Putamen (tissue), 1 donor: ENCODE measurements at places on chromosomes 16 and 17.

DNA sequence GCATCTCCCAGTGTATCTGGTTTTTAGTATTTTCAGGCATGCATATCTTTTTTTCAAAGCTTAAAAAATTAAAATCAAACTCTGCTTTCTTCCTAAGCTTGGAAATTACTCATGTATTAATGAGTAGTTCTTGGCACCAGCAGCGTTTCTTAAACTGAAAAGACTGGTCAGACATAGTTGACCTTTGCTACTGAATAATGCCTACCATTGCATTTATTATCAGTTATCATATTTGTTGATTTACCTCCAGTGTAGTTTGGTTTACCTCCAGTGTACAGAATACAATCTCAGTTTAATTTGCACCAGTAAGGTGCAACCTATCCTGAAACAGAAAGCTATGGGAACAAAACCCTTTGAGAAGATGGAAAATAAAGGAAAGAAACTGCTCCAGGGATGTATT is 34.5 kb upstream of the EVI2A start:
- no peak for DNase-seq

DNA sequence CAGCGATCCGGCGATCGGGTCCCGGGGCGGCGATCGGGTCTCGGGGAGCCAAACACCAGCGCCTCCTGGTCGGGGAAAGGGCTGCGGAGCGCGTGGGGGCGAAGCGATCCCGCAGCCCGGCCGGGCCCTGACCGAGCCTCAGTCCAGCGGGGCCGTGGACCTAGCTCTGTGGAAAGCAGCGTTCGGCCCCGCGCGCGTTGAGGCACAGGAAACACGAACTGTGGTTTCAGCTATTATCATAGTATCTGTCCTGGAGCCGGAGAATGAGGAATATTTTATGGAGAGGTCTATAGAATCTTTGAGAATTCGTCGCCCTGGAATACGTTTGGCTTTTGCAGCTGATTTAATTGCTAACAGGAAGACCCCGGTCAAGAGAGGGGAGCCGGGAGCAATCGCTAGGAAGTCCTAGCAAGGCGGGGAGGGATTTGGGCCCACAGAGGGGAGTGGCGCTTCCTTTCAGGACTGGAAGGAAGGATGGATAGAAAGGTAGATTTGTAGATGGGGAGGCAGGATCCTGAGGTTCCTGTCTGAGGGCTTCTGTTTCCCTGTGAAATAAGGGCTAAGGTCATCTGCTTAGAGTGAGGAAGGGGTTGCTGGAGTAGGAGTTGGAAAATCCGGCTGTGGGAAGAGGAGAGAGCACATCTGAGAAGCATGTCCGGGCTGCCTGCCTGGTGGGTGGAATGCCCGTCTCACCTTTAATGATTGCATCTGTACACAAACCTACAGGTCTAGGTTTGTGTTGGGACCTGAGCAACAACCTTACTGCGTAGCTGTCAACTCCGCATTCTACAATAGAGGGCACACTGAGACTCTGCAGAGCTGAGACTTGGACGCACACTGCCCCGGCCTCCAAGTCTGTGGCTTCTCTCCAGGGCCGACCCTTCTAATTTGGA is 770 bp downstream of the CCNF start:
- DNase-seq = no peak

DNA sequence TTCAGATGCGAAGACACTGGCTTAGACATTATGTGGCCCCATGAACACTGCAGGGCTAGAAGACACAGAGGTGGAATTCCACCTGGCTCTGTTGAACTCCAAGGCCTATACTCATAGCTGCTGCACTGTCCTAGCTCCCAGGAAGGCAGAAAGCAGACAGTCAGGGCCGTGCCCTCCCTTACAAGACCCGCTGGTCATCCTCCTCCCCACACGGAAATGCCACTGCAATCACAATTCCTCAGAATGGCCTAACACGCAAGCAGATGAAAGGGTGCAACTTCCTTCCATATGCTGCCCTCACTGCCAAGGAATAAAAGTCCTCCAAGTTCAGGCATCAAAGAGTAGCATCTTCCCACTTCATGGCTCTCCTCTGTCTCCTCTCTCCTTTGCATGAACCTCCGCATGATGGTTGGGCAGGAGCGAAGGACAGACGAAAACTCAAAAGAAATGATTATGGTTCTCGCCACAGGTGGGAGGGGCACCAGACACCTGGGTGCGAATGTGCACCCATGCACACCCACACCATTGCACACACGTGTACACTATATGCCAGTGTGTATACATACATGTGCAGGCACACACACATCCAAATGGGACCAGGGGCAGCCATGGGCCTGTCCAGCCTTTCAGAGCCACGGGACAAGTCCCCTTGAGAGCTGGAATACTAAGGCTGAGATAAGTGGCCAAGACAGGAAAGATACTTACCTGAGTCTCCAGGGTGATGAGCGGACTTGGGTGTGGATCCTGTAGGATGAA is 113.3 kb downstream of the XYLT1 start:
- no peak for DNase-seq

DNA sequence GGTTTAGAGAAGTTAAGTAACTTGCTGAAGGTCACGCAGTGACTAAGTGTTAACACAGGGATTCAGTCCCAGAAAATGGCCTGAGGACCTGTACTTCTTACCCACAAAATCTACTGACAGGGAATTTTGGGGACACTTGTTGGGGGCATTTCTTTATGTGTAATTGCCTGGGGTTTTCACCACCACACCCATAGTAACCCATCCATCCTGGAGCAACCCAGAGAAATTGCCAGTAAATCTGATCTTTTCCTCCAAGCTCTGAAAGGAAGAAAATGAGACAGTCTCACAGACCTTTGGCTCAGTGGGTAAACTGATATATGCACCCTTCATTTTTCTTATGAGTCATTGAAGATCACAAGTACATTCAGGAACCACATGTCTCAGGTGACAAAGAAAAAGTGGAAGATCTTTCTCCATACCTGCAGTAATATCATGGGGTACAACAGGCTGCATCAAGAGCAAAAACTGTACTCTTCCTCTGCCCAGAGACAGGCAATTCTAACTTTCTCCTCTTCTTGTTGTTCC is 81.0 kb downstream of the NOG start:
- DNase-seq = no peak

DNA sequence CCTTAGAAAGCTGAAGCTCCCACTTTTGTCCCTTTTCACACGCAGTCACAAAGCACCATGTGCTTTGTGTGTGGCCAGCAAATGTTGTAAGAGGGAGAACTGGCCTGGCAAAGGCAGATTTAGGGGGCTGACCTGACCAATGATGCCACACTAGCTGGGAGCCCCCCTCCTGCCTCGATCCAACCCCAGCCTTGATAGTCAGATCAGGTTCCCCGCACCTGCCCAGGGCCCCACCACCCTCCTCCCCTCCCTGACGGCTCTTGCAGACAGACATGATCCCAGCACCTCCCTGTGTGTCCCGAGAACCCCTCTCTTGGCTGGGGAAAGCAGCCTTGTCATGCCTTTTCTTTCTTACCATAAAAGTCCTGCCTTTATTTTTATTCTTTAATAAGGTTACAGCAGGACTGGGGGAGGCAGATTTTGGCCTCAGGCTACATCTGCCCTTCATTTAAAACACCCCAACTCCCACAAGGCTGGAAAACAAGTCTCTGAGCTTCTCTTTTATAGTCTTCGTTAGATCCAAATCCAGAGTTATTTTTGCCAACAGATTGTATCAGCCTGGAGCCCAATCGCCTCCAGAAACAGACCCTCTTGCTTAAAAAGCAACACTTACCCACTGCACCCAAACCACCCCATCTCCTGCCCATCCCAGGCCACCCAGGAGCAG is 201.8 kb upstream of the CDH5 start:
- DNase-seq = no peak

DNA sequence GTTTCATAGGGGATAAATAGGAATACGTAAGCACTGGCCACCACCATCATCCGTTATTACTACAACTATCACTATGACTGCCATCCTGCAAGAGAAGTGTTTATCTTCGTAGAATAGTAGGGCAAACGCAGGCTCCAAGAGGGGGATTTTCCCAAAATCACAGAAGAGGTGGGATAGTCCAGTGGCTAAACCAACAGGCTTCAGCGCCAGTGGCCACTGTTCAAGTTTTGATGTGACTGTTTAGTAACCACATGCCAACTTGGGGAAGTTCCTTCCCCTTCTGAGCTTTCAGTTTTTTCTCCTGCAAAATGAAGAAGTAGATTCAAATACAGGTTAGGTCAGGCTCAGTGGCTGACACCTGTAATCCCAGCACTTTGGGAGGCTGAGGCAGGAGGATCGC is 60.7 kb upstream of the GRIN2A start:
- no peak for DNase-seq

- no peak for DNase-seq
Measured at GRCh38 chr16:77221482-77221881, 22.3 kb downstream of the SYCE1L start.

DNA sequence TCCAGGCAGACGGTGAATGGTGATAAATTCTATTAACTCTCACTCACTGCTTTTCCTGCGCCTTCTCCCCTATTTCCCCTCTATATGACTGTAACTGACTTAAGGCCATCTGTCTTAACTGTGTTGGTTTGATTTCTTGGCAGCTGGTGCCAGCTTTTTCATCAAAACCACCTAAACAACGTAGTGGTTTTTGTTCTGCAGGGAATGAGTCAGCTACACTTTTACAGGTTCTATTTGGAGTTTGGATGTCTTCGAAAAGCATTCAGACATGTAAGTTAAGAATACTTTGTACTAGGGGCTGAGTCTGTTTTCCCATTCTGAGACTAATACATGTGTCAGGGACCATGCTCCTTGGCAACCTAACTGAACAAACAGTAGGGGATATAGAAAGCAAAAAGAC is 8.5 kb downstream of the REXO5 start:
- DNase-seq = no peak

DNA sequence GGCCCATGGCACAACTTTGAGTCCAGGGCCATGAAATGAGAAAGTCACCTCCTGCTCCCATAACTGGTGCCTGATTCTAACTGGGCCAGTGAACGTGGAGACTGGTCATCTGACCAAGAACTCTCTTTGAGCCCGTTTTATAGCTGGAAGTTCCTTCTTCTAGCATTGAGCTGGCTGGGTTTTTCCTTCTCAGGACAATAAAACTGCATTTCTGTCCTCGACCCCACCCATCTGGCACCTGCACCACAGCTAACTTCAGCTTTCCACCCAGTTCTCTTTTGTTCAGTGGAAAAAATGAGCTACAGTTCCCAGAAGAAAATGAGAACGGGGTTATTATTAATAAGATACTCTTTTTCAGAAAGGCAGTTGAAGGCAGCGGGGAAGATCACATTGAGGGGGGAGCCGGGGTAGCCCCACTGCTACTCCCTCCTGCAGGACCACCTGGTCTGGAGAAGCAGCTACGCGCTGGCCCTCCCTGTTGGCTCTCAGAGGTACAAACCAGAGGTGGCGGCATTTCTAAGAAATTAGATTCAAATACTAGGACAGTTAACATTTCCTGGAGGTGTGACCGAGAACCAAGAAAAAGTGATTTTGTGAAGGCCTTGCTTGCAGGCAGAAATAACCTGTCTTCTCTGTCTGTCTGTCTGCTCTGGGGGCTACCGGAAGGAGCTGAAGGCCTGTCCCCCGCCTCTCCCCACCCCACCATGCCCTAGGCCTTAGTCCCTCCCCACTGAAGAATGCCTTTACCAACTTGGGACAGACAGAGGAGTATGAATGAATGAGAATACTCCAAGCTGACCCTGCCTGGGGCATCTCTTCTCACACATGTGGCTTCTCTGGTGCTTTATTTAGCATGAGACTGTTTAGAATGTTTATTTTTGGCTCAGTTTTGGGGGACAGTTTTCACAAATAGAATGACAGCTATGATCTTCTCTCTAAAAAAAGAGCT is 123.9 kb downstream of the XYLT1 start:
- DNase-seq = no peak
